Stimulated activated CD8-positive, alpha-beta memory T cell treated with anti-CD3 and anti-CD28 coated beads, Interleukin-4, amount 100 ng/mL, for 1 hour (primary cell): ENCODE measurements at places on chromosomes 6 and 20.

GRCh38 chr6:7726416-7727085, 652 bp downstream of the BMP6 start:
- no peak for DNase-seq

GRCh38 chr6:34343806-34344205, 48.7 kb downstream of the NUDT3 start:
- DNase-seq: no peak

DNA sequence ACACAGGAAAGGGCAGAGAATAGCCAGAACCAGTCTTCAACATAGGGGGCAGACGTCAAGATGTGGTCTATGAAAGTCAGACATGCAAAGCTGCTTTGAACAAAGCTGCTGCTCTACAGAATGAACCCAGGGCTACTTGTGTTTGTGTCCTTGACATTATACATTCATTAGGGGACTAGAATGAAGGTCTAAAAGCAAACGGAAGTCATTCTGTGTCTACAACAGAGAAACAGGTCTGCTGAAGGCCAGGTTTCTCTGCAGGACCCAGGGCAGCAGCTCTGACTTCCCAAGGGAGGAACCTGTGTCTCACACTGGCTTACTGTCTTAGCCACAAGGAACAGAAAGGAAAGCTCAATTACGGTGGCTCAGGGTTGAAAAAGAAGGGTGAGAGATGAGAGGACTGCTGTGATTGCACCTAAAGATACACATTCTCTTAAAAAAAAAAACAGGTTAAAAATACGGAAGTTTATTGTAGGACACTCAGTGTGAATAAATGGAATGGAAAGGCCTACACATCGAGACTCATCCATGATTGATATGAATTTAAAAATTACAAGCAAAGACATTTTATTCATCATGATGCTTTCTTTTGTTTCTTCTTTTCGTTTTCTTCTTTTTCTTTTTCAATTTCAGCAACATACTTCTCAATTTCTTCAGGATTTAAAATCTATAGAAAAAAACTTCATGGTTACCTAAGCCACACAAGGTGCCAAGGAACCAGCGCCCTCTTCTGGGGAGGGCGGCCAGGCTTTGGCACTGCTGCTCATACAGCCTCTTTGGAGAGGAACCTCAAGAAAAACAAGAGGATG, 6.7 kb downstream of the PSMA7 start:
- peak; percentile 56 for DNase-seq

DNA sequence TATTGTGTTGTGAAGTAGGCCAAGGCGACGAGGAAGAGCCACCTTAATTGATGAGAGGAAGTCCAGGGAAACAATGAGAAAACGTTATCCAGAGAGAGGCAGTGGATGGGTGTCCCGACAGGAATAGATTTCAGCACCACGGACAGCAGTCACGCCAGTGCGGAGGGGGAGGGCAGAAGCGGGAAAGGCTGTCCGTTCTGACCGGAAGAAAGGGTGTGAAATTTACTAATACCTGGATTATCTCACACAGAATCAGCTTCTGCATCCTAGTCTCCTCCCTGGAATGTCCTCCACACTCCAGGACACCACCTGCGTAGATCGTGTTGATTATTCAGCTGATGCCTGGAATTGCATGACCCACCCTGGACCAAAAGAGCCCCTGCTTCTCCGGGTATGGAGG, 7.4 kb upstream of the BPIFA3 start:
- no peak for DNase-seq

DNA sequence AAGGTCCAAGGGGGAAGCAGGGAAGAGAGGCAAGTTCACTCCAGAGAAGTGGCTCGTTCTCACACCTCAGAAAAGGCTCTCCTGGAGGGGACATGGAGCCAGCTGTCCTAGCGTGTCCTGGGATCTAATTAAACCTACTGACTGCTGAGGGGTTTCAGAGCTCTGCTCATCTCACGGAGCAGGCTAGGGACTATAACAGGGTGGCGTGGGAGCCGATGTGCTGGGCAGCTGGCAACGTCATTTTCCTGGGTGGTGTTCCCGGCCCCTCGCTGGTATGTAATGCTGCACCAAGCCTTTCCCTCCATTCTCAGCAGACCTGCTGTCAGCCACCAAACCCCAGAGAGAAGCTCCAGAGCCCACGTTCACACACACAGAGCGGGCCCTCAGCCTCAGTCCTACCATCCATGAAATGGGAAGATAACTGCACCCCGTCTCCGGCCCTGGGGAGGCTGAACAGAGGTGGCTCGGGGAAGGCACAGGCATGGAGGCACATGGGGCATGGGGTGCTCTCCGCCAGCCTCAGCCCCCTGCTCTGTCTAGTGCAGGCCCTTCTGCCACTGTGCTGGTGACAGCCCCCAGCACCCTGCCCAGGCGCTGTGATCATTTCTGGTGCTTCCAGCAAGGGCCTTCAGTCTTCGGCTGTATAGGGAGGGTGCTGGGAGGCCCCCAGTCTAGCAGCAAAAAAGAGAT, 1.9 kb downstream of the CST7 start:
- no peak for DNase-seq

DNA sequence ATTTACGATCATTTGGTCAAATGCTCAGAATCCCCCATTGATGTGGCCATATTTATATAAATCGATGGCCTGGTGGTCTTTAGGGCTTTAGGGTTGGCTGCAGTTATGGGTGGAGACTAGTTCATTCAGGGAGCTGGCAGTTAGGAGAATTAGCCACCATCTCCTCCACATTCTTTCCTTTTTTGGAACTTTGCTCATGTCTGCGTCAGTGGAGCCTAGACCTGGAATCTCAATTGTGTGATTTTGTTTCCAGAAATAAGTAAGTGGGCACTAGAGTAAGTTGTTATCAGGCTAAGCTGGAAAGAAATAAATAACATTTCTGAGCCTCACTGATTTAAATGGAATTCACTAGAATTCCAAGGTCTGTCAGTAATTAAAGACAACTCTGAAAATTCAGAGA, 29.0 kb upstream of the ELOVL5 start:
- DNase-seq: no peak

DNA sequence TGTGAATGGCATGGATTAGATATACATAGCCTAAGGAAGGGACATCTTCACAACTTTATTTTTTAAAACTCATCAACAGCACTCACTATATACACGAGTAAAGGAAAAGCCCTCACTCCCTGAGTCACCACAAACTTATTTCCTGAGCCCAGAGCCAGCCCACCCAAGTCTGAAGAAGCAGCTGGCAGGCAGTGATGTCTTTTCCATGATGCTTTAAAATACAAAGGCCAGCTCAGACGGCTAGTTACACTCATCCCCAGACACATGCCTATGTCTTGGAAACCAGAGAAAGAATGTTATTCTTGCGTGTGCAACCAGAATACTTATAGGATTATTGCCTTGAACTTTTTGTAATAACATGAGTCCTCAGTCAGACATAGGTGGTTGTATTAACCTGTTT, 114.4 kb downstream of the ADGRG6 start:
- DNase-seq: no peak

- no peak for DNase-seq
Observed at GRCh38 chr6:138769102-138769676, 4.4 kb upstream of the CCDC28A start.

- no peak for DNase-seq
Observed at GRCh38 chr20:54152227-54153040, 21.4 kb downstream of the CYP24A1 start.

DNA sequence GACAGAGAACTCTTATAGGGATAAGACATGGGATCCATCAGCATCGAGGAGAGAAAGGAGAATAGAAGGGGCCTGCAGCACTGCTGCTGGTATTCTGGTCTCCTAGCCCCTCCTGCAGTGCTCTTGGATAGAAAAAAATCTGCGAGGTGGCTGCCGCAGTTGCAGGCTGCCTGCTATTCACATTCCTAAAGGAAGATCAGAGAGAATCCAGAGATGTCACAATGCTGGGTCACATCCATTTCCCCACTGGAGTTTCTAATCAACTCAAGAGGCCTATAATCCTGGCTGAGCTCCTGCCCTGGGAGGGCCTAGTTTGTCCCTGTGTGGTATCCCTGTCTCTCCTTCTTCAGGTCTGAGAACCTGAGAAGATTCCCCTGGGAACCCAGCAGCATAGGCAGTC, 357.8 kb downstream of the MAFB start:
- DNase-seq: no peak

GRCh38 chr6:14975471-14975817, 270.4 kb upstream of the JARID2 start:
- DNase-seq: no peak

DNA sequence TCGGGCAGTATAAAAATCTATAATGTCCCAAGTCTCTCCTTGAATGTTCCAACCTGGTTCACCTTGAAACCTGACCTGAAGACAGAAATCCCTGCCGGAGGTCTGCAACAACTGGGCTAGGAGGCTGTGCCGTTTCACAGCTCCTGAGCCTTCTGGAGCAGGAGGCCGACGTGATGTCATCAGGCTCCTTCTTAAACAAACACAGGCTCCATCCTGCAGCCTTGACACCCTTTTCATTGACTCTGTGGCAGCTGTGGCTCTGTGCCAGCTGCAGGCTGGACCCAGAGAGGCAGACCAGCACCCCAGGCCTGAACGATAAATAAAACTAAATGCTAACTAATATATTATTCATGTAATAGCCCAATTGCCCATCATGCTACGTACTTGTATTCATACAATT, 483.9 kb downstream of the CD83 start:
- no peak for DNase-seq

DNA sequence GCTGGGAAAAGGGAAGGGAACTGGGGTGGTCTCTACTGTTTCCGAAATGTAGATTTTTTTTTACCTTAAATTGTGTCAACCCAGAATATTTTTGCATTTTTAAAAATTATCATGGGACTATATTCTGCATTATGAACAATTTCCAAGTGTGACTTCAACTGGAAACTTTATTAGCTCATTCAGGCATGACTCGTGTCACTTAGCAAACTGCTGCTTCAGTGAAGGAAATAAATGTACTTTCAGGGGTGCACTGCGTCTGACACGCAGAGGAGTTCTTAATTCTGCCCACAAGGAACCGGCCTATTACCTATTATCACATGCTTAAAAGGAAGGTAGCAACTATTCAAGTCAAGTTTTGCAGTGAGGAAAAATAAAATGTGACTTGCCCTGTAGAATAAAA, 291.3 kb upstream of the PRDM1 start:
- no peak for DNase-seq

DNA sequence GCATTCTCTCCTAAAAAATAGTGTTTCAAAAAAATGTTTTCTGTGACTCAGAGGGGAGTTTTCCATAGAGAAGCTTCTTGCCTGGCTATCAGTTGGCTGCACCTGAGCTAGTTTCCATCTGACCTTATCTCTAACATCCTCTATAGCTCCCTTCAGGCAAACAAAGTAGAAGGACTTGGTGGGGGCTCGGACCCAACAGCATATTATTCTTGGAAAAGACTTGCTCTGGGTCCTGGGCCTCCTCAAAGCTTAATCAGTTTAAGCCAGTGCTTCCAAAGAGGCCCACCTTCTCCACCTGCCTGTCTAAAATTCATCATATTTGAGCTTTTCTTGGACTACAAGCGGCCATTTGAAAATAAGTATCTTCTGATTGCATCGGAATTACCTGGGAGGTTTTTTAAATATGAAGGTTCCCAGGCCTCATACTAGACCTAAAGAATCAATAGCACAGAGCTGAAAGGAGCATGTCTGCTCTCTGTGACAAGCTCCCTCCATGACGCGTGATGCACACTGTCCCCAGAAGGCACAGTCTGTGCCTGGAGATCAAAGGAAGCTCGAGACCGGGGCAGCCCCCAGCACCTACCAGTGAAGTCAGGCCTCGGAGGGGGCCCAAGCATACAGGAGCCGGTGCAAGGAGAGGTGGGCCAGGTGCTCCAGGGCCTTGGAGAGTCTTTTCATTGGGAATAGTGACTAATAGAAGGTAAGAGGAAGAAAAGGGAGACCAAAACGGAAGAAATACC, 80.6 kb upstream of the HIVEP1 start:
- DNase-seq: no peak

DNA sequence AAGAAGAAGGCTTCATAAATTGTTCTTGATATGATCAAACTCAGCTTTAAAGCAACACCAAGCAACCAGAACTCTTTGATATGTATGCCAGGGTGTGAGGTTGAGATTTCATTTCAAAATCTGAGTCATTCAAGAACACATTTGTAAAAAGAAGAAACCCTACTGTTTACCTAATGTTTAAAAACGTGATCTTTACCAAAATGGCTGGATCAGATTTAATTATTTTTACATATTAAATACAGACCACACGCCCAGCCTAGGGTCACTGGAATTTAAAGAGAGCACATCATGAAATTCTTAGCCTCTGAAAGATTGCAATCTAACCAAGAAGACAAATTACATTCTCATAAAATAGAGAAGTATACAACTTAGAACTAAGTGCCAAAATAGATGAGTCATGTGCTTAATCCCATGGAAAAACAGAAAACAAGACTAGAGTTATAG, 206.8 kb upstream of the SMLR1 start:
- no peak for DNase-seq

DNA sequence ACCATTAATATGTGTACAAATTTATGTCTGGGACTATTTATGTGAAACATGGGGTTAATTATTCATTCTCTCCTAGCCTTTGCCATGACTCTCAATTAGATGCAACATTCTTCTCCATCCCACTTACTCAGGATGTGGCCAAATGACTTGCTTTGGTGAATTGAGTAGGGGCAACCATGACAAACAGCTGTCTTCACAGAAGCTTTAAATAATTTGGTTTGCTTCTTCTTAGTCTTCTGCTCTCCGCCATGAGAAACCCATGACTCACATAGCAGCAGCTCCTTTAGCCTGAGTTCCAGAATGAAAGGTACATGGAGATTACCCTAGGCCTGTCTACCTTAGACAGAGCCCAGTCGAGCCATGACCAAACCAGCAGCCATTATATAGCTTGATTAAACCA, 74.7 kb downstream of the FRK start:
- DNase-seq: no peak

GRCh38 chr6:112227992-112228391, 26.4 kb downstream of the LAMA4 start:
- no peak for DNase-seq

DNA sequence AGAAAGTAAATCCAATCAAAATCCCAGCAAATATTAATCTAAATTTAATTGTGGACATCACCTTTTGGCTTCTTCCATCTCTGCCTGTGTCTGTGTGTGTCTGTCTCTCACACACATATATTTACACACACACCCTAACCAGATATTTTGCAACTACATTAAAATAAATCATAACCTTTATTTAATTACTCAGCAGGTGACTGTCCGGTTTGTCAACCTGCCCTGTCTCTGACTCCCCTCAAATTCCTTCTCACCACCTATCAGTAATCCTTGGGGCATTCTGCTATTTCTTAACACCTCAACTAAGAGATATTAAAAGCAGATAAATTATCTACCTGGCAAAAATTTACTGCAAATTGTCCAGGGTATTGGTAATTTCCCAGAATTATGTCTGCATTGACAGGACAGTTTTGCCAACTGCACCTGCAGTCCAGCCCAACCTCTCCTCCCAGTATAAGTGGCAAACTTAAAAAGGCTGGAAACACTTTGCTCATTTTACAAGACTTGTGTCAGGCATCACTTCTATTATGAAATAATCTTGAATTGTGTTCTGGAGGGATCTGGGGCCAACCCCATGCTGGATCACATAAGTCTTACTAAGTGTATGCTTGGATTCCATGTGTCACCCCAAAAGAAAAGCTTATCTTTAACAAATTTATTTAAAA, 216.1 kb downstream of the GMDS start:
- no peak for DNase-seq

- DNase-seq: no peak
Observed at GRCh38 chr6:77095936-77096627, 367.2 kb downstream of the HTR1B start.

GRCh38 chr20:56974499-56975250, 291.8 kb downstream of the BMP7 start:
- no peak for DNase-seq
